Smooth muscle cell of the umbilical artery (primary cell): ENCODE measurements at places on chromosomes 3 and 15. TPM values are rescaled to one million over a fixed set of nuclear protein-coding genes. Genes with fewer than 3 reads are reported as not detected.

GOLGA6L7 gene
- not detected in 2 replicates for total RNA-seq

NR1I2 gene
- 0.14 TPM in 1 of 2 replicates, not detected in the other for total RNA-seq

IL17RC gene
- 21.5 and 35.0 TPM in 2 replicates for total RNA-seq

SLC2A2 gene
- total RNA-seq = not detected in 2 replicates

CPN2 gene
- not detected in 2 replicates for total RNA-seq

PPM1L gene
- 0.74 and 0.89 TPM in 2 replicates for total RNA-seq

TNFAIP8L3 gene
- total RNA-seq = 1.2 and 6.6 TPM in 2 replicates

MESP2 gene
- total RNA-seq = 0.09 and 0.30 TPM in 2 replicates

PP2D1 gene
- total RNA-seq = not detected in 2 replicates

ADGRG7 gene
- 0.30 TPM in 1 of 2 replicates, not detected in the other for total RNA-seq
